ENCODE measurements at places on chromosomes 1 and 21. TPM values are rescaled to one million over a fixed set of nuclear protein-coding genes. Genes with fewer than 3 reads are reported as not detected.

Gene PCAT6
- total RNA-seq: 1.6 TPM

GRCh38 chr1:42430286-42431135 lies 25.3 kb downstream of the ZMYND12 start:
- no peak overlapping the region for H3K27ac ChIP-seq
- H3K4me3 ChIP-seq: no peak overlapping the region
- no peak for DNase-seq

- no peaks in the 10 kb centered on the region for H3K36me3 ChIP-seq
- H3K4me1 ChIP-seq: no peaks in the 10 kb centered on the region
- DNase-seq: no peak
- no peak overlapping the region for H3K4me3 ChIP-seq
Measured at GRCh38 chr1:2807036-2807435, 5.5 kb upstream of the TTC34 start.

DNA sequence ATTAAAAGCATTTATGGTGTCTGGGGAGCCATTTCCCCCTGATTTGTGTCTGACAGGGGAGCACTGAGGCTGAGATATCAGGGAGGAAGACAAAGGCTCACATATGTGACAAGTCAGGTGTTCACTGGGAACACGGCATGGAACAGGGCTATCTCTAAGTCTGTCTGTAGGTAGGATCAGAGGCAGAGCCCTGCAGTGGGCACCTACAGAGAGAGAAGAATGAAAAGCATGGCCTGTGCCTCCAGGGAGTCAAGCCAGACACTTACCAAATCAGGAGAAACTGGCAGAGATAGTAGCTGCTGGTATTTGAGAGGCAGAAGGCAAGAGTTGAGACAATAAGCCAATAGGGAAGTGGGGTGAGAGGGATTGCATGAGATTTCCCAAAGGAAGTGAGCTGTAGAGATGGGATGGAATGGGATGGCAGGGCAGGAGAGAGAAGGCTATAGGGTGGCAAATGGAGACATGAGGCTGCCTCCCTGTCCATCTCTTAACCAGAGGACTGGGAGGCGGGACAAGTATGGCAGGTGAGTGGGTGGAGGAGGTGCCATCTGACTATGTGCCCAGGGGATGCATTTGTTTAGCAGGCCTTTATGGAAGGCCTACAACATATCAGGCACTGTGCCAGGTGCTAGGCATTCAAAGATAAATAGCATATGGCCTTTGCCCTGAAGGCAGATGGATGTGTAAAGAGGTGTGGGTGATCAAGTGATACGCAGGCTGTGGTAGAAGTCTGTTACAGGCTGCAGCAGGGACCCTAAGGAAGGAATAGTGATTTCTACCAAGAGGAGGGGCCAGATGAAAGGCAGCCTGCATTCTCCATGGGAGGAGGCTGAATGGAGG lies 136.2 kb upstream of the IPO9 start:
- no peaks in the 10 kb centered on the region for H3K27me3 ChIP-seq
- no peaks in the 10 kb centered on the region for H3K4me1 ChIP-seq
- DNase-seq: no peak
- no peaks in the 10 kb centered on the region for H3K36me3 ChIP-seq

GRCh38 chr1:189775343-189775742 lies 702.3 kb downstream of the BRINP3 start:
- DNase-seq: no peak
- no peaks in the 10 kb centered on the region for H3K4me1 ChIP-seq
- H3K27ac ChIP-seq: no peak overlapping the region
- no peaks in the 10 kb centered on the region for H3K36me3 ChIP-seq
- no peak overlapping the region for H3K4me3 ChIP-seq
- no peaks in the 10 kb centered on the region for H3K27me3 ChIP-seq

Data from activated T-helper 2 cell treated with anti-CD3 and anti-CD28 coated beads, Interferon-gamma antibody, Interleukin-2, Interleukin-4, amounts not matched to agents 10 μg/mL and 5 μg/mL and 100 μg/mL, durations not matched to agents 14 hours and 24 hours and 36 hours (primary cell).